ENCODE measurements at places on chromosomes 3 and 15. TPM values are rescaled to one million over a fixed set of nuclear protein-coding genes. Genes with fewer than 3 reads are reported as not detected.

The GPR156 gene
- 0.78 TPM for total RNA-seq

The HYPK gene
- total RNA-seq: 8.0 TPM

The CLRN1 gene
- total RNA-seq: not detected

The DNAJA4 gene
- 0.88 TPM for total RNA-seq

The EXOSC7 gene
- total RNA-seq: 35.0 TPM

The TMIE gene
- total RNA-seq: not detected

The SERPINI2 gene
- total RNA-seq: not detected
